ENCODE measurements at places on chromosomes 4 and X.

DNA sequence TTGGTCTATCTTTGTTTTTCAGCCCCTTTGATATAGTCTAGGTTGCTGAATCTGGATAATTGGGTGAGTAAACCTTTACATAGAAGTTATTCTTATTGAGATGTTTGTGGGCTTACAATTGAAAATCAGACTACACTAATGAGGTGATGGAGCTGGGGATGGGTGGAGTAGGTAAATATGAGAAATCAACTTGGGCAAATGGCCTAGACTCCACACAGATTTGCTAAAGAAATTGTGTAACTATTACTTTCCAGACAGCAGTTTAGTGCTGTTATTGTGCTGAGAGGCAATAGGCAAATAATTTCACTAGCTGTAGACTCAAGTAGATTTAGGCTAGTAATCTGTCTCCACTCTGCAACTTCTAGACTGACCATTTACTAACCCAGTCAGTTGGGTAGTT is 8.2 kb downstream of the DIAPH2 start:
- no peak for DNase-seq

- no peak for DNase-seq
These were observed 18.5 kb downstream of the TMEM164 start for GRCh38 chrX:110021258-110022022.

GRCh38 chrX:48558271-48558670 is 16.0 kb upstream of the RBM3 start:
- no peak for DNase-seq

DNA sequence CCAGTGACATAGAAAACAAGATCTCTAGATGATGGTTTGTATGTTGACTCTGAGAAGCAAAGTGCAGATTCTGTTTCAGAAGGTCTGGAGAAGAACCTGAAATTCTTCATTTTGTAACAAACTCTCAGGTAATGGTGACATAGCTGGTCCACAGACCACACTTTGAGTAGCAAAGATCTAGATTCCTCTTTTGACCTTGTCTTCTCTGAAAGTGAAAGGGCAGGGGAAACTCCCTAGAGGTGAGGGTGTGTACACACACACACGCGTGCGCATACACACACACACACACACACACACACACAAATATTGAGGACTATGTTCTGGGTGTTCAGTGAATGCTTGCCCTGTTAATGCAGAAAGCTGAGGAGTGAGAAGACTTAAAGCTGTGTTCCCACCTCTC is 110.1 kb downstream of the NHSL2 start:
- no peak for DNase-seq

- no peak for DNase-seq
These were observed 69.0 kb downstream of the STAG2 start for GRCh38 chrX:124030520-124030919.

GRCh38 chr4:3337811-3338210 is 45.0 kb downstream of the RGS12 start:
- DNase-seq, result no peak

DNA sequence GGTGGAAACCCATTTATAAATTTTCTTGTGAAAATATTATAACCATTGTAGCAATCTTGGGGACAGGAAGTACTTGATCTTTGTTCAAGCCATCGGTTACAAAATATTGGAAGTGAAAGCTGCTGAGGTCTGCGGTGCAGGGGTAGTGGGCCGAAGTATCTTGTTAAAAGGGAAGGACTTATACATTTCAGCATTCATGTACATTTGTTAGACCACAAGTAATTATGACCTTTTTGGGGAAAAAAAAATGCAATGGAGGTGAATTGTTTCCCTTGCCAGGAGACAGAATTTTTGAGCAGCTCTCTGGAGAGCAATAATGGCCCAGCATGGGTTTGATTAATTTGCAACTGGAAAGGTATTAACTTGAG is 121.3 kb downstream of the EGF start:
- no peak for DNase-seq

DNA sequence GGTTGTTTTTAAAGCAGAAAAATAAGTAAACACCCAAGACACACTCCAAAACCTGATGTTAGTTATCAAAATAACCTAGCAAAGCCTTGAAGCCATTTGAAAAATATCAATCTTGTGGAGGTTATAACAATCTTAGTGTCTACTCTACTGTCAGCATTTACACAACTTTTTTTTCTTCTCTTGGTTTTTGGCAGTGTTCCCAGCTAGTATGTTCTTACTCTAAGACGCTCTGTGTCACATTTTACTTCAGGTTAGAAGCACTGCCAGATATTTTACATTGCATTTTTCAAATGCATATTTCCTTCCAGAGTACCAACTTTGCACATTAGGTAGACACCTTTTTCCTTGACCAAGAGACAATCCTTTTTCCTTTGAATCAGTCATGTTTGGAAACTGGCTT is 114.0 kb upstream of the INPP4B start:
- no peak for DNase-seq

DNA sequence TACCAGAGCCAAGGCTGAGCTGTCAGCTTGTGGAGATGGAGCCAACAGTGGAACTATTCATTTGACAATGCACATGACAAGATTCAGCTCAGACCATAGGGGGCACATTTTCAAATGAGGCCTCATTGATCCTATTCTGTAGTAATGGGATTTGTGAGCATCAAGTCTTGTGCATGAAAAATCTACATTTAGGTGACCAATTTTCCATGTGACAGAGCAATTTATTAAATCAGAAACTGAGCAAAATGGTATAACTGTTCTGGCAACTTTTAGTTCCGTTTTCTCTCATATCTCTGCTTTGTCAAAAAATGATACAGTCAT is 108.5 kb upstream of the PCDH18 start:
- no peak for DNase-seq

DNA sequence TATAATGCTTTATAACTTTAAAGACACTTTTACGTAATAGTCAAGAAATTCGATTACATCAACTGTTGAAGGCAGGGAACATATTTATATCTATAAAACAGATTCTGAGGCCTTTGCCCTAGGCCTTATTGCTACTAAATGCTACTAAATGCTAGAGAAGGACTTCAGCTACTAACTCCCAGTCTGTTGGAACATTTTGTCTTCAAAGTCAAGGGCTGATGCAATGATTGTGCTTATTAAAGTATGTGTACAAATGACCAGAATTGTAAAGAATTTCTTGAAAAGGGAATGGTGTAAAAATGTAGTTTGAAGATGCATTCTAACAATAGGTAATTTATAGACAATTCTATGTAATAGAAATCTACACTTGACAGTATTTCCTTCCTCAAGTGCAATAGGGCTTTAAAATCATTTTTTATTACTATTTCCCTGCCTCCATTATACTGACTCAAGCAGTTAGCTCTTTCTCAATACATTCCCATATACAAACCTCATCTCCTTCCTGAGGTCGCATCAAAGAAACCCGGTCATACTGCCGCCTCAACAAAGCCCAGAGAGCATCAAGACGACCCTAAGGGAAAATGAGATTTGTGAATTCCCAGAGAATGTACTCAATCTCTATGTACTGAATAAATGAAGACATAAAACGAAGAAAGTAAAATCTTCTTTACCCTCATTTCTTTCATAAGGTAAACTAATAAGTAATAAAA is 95.7 kb downstream of the ANTXR2 start:
- no peak for DNase-seq

GRCh38 chr4:55762819-55763218 is 56.8 kb upstream of the EXOC1L start:
- DNase-seq, result no peak

DNA sequence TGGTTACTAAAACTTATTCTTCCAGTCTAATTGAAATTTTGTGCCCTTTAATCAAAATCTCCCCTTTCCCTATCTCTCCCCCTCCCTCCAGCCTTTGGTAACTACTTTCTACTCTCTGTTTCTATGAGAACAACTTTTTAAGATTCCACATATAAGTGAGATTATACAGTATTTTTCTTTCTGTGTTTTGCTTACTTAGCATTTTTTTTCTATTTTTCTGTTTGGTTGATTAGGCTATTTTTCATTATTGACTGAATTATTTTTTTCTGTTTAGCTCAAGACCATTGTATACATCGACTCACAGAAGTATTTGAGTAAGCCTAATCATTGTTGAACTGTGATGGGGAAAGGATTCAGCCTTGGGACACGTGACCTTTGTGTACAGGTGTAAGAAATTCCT is 116.4 kb downstream of the PHEX start:
- no peak for DNase-seq

GRCh38 chrX:1212532-1212931 is at the start of gene CRLF2:
Gene CRLF2, minus strand, starts transcription at chrX:1212649. Its CDS starts 15 bp downstream, at chrX:1212634.
- no peak for DNase-seq

DNA sequence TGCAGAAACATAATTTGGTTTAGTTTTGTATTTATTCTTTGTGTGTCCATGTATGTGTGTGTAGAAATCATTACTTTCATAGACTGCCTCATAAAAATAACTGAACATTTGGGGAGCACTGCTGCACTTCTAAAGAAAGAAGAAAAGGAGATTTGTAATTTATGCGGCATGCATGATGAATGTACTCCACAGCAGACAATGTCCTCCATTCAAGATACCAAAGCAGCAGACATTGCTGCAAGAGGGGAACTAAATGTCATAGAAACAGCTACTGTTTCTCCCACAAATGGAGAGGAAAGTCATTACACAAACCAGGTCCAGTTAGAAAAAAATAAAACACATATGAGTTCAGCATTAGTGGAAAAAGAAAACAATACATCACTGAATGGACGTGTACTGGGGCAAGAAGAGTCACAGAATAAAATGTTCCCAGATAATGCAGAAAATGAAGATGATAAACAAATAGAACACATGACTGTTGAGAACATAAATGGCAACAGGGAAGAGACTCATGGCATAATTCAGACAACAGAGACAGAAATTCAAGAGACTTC is 2.6 kb downstream of the DTHD1 start:
- DNase-seq, result no peak

DNA sequence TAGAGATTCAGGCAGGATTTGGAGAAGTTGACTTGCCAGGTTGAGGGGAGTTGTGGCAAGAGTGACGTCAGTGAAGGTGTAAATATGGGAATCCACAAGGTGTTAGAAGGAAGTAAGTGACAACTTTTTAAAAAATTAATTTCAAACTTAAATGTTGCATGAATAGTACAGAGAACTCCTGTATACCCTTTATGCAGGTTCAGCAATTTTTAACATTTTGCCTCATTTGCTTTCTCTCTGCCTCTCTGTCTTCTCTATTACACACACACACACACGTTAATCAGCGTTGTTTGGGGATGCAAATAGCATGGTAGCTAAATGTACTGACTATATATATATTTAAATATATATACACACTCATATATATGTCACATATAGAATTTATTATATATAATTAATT is 273.7 kb downstream of the SMARCA1 start:
- no peak for DNase-seq

GRCh38 chrX:12610079-12610478 is 181.1 kb upstream of the PRPS2 start:
- no peak for DNase-seq

DNA sequence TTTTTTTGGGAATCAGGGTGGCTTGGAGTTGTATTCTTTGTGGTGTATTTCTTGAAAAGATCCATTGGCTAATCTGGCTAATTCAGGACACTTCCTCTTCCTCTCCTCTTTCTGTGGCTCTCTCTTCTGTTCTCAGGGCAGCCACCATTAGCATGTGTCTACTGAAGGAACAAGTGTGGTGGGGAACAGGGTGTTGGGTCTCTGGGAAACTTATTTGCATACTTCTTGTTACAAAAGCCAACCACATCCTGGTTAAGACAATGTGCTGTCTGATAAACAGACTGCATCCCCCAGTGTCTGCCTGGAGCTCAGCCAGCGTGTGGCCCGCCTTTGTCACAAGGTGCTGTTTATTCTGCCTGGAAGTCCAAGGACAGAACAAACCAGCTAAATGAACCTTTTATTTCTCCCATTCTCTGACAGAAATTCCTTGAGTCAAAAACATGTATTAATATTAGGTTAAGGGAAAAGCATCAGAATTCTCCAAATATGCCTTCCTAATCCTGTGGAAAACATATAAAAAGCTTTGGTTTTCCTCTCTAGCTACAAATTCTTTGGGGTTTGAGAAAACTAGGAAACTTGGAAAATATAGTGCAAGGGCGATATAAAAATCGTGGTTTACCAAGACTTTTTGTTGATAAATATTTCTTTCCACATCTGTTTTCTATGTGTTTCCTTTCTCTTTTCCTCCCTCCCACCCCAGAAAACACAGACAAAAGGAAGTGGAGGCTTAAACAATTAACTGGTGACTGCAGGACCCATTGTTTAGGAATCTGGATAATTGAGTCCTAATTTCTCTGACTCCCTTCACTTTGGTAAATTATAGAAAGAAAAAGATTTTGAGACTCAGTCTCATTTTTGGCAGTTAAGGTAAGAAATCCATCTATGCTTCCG is 203.6 kb downstream of the SPRY1 start:
- no peak for DNase-seq

GRCh38 chr4:5755679-5756078 is 44.7 kb downstream of the EVC start:
- DNase-seq, result no peak

DNA sequence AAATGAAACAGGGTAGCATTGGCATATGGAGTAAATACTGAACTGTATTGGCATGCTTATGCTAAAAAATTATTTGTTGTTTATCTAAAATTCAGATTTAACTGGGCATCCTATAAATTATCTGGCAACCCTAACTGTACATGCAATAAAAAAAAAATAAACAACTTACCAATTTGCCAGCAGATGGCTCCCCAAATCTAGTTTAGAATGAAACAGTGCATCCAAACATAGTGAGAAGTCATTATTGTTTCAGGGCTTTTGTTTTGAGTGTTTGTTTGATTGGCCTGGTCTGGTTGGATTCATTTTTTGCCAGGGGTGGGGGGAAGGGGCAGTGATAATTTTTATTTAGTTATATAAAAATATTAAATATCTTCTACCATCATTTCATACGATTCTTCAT is 12.8 kb upstream of the NSUN7 start:
- DNase-seq, result no peak

DNA sequence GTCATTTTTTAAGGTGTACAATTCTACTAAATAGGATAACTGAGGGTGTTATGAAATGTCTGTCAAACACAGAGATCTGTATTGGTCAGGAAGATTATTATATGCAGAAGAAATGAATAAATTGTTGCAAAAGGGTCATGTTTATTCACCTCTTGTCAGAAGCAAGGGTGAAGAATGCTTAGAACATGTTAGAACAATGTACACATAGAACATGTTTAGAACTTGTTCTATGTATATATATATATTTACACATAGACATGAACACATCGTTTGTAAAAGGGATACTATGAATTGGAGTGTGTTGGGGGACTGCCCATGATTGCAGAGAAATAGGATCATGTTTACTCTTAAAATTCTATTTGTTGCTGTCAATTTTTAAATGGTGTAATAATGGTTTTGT is 28.0 kb upstream of the TMEM150C start:
- no peak for DNase-seq

GRCh38 chr4:158870626-158871334 is 102.0 kb downstream of the FNIP2 start:
- DNase-seq, result no peak

Data from NCI-H1930 (cell line).